T-helper 2 cell (primary cell): ENCODE measurements at places on chromosomes 12 and 14.
A peak's percentile ranks its signal among the peaks of the same experiment; 100 is the strongest.

DNA sequence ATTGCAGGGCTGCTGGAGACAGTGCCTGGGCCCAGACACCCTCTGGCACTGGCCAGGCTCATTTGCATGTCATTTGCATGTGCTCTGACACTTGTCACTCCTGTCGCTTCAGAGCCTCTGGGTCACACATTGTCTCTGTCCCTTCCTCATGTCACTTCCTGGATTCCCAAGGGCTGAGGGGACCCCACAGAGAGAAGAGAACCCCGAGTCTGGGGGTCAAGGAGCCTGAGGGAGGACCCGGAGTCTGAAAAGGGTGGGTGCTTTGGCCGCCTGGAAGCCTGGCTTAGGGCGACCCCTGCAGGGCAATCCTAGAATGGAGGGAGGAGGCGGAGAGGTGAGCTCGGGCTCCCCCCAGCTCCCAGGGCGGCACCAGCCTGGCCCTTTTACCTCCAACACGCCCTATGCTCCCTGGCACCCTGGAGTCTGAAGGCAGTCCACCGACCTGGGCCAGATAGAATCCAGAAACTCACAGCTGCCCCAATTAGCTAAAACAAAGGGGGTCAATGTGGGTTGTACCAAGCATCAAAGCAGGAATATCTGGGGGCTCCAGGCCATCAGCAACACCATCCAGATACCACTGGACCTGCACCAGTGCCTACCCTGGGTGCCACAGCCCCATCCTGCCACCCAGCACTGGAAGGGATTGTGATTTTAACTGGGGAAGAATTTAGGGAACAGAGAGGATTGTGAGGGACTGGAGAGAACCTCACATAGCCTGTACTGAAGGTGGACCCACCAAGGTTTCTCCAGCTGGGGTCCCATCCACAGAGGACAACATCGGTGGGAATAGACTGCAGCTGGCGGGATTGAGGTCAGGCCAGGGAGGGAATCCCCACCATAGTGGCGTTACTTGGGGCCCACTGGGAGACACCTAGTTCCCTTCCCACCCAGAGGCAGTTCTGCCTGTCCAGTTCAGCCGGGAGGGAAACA, 21.8 kb upstream of the KRT78 start:
- DNase-seq = peak; percentile 70

- DNase-seq = no peak
Measured at GRCh38 chr14:105247026-105247425, 1.3 kb upstream of the BTBD6 start.

DNA sequence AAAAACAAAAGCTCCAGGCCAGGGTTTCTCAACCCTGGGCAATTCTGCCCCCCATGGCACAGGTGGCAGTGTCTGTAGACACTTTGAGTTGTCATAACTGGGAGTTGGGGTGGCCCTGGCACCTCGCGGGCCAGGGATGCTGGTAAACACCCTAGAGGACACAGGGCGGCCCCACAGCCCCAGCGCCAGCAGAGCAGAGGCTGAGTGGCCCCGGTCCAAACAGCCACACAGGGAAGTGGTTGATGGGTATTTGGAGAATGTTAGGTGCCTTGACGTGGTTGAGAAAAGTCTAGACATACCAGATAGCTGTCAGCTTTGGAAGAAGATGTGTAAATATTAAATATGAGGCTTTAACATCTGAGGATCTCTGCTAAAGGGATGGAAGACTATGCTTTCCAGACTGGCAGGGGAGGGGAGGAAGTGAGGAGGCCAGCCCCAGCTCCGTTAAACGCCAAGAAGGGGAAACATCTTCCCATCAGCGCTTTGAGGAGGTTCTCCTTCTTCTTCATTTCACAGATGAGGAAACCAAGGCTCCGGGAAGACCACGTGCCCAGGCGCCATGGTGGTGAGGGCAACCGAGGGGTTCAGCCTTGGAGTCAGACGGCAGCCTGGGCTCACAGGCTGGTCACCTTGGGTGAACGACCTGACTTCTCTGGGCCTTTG, 103.7 kb downstream of the SCARB1 start:
- DNase-seq = no peak

DNA sequence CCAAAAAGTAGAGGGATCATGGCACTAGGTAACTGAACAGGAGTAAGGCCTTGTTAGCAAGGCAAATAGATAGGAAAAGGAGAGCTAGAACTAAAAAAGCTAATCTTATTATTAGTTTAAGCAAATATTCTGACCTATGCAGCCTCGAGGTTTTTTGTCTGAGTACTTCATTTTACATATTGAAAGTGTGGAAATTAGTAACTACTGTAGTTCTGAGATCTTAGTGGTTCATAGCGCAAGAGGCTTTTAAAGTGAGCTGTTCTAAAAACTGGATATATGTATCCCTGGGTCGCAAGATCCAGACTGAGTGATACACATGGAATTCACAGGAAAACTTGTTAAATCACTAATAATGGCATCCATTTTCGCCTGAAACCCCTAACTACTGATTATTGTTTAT, 411.0 kb upstream of the SOX5 start:
- no peak for DNase-seq

DNA sequence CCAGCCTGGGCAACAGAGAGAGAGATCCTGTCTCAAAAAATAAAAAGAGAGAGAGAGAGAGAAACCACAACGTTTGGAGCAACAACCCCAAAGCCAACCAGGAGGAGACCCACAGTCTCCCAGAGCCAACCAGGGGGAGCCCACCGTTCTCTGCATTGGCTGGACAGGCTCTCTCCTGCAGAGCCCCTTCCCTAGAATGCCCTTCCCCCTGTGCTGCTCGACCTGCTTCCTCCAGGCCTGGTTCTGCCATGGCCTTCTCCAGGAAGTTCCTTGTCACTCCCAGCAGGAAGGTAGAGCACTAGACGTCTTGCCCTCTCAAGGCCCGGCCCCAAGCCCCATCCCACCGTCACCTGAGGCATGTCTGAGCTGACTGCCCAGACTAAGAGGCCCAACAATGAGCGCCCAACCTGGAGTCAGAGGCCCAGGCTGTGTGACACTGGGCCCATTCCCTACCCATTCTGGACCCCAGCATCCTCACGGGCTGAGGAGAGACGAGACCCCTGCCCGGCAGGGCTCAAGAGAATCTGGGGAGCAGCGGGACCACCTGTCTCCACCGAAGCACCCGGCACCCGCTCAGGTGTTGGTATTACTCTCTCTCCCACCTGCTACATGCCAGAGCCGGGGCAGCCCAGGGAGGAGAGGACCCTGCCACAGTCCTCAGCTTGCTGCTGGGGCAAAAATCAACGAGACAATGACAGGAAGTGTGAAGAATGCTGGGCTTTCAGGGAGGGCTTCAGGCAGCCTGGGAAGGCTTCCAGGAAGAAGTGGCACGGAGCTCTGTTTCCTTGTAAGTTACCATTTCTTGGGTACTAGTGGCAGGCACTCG, 61.2 kb downstream of the DIO3 start:
- no peak for DNase-seq

GRCh38 chr12:13342971-13343370, 146.4 kb downstream of the EMP1 start:
- DNase-seq = peak; percentile 68

DNA sequence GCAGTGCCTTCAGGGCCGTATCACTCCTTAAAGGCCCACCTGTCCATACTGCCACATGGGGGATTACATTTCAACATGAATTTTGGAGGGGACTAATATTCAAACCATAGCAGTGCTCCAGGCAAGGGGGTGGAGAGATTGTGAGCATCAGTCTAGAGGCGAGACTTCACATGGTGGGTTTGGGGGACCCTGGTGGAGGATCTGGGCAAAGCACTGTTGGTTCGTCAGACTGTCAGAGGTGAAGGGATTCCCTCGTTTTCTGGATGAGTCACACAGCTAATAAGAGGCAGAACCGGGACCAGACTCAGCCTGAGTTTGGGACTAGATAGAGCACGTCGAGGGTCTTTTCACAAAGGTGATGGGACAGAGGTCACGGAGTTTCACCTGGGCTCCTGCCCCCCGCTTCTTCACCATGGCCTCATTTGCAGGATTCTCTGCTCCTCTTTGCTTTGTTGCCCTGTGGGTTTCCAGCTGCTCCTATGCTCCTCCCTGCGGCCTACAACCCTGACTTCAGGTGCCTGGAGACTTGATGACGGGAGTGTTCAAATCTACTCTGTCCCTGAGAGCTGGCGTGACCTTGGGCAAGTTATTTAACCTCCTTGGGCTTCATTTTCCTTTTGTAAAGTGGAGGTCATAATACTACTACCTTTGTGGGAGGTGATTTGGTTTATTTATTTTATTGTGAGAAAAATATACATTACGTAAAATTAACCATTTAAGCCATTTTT, 41.5 kb downstream of the TEAD4 start:
- no peak for DNase-seq

DNA sequence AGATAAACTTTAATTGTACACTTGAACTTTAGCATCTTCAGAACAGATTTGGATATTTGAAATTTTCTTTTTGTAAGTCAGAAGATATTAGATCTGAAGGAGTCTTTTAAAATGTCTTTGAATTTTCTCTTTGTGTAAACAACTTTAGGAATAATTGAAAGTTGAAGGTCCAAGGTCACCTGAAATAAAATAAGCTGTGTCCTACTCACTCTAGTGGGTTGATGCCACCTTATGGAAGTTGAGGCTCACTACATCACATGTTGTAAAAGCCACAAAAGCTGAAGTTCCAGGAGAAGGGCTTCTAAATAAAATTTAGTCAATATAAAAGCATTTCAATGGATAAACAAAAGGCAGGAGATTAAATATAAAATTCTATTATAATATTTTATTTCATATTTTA, 122.0 kb upstream of the ATXN7L3B start:
- no peak for DNase-seq

DNA sequence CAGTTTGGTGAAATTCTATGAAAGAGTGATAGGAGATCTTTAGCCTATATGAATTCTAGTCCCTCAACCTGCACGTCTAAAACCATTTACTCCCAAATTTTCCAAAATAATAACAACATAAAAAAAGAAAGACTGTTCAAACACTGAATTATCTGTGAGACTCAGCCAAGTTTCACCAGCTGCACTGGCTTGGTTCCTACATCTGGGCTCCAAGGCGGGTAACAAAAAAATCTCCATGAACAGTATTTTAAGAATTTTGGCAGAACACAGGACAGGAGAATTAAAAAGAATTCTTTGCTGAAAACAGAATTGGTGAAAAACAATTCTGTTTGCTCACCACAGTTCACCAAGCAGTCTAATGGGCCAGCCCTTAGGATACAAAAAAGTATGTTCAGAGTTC, 536.8 kb upstream of the ATP2B1 start:
- DNase-seq = no peak

DNA sequence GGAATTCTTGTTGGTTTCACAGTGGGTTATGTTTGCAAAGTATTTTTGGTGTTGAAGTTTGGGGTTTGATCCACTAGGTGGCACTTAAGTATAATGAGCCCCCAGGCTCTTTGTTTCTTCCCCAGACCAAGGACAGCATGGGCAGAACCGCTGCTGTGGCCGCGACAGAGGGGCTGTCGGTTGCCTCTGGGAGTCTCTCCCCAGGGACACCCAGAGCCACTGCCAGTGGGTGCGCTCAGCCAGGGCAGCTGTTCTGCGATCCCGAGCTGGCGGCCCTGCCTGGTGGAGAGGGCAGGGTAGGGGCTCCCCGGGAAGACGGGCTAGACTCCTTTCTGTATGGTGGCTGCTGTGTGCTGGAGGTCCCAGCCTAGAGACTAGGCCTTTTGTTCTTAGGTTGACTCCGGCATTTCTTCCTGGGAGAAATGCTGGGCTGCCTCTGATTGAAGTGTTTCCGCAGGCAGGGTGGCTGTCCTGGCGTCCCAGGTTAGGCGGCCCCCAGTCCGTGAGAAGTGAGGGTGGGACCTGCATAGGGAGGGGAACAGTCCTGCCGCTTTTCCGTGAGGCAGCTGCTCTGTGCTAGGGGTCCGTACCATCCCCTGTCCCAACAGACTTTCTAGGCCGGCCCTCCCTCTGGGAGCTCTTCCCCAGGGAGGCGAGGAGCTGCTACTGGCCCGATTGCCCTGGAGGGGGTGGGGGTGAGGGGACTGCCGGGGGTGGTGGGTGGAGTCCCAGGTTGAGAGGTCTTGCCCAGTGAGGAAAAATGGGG, 253.1 kb upstream of the PELI2 start:
- DNase-seq = no peak

- DNase-seq = no peak
Measured at GRCh38 chr12:120438495-120439198, 734 bp downstream of the COX6A1 start.

- no peak for DNase-seq
Measured at GRCh38 chr12:132147423-132148367, 3.4 kb downstream of the NOC4L start.

DNA sequence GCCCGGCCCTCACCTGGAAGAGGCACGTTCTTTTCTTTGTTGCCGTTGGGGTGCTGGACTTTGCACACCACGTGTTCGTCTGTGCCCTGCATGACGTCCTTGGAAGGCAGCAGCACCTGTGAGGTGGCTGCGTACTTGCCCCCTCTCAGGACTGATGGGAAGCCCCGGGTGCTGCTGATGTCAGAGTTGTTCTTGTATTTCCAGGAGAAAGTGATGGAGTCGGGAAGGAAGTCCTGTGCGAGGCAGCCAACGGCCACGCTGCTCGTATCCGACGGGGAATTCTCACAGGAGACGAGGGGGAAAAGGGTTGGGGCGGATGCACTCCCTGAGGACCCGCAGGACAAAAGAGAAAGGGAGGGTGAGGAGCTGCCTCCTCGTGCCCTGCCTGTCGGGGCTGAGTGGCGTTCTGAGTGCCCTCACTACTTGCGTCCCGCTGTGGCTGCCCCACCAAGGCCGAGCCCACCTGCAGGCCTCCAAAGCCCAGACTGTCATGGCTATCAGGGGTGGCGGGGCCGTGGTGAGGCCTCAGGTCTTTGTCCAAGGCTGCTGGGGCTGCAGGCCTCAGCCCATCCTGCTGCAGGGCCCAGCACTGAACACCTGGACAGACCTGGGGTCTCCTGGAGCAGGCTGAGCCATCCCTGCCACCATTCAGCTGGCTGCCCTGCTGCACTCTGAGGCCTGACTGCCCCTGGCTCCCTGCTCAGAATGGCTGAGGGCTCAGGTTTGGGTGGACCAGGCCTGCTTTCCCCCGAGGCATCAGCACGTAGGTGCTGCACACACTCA, 329.7 kb downstream of the TMEM121 start:
- DNase-seq = no peak

GRCh38 chr12:10147714-10148403, 17.9 kb upstream of the CLEC7A start:
- DNase-seq = no peak

- DNase-seq = no peak
Measured at GRCh38 chr14:64478634-64479250, 13.4 kb downstream of the AKAP5 start.

DNA sequence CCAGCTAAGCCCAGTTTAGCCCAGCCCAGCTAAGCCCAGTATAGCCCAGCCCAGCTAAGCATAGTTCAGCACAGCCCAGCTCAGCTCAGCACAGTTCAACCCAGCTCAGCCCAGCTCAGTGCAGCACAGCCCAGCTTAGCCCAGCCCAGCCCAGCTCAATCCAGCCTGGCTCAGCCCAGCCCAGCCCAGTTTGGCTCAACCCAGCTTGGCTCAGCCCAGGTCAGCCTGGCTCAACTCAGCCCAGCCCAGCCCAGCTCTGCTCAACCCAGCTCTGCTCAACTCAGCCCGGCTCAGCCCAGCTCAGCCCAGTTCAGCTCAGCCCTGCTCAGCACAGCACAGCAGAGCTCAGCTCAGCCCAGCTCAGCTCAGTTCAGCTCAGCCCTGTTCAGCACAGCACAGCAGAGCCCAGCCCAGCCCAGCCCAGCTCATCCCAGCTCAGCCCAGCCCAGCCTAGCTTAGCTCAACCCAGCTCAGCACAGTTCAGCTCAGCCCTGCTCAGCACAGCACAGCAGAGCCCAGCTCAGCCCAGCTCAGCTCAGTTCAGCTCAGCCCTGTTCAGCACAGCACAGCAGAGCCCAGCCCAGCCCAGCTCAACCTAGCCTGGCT, 330.9 kb downstream of the TMEM121 start:
- peak; percentile 71 for DNase-seq

- DNase-seq = no peak
Measured at GRCh38 chr12:132247718-132248452, 81.5 kb downstream of the GALNT9 start.

- DNase-seq = no peak
Measured at GRCh38 chr12:108103517-108103916, 25.6 kb upstream of the WSCD2 start.
